ENCODE measurements at places on chromosomes 1 and 21.
A peak's percentile ranks its signal among the peaks of the same experiment; 100 is the strongest.

DNA sequence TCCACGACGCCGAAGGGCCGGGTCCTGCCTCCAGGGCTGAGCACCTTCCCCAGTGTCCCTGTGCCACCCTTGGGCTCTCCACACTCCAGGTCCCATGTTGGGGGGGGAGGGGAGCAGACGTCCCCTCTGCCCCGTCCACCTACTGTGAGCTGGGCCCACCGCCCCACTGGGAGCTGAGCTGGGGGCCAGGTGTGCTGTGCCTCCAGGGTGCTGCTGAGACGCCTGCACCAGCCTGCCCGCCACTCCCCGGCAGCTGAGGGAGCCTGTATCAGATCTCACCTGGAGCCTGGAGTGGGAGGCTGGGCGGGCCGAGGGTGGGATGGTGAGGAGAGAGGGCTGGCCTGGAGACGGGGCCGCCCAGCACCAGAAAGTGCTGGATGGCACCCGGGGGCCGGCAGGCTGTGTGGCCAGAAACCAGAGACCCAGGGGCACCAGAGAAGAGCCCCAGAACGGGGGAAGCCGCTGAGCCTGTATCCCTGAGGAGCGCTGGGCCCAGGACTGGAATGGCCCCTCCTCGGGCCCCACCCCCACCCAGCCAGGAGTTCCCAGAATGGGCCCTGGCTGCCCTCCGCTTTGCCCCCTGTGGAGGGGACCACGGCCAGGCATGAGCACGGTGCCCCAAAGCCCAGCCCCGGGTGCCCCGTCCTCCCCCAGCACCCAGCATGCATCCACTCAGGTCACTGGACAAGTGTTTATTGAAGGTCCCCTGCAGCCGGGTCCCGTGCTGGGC, 3.4 kb downstream of the TNFRSF18 start:
- DNase-seq = no peak

- DNase-seq = no peak
Observed at GRCh38 chr1:111218701-111219556, 8.6 kb upstream of the CHI3L2 start.

- DNase-seq = no peak
Observed at GRCh38 chr1:170376801-170377385, 155.1 kb upstream of the GORAB start.

DNA sequence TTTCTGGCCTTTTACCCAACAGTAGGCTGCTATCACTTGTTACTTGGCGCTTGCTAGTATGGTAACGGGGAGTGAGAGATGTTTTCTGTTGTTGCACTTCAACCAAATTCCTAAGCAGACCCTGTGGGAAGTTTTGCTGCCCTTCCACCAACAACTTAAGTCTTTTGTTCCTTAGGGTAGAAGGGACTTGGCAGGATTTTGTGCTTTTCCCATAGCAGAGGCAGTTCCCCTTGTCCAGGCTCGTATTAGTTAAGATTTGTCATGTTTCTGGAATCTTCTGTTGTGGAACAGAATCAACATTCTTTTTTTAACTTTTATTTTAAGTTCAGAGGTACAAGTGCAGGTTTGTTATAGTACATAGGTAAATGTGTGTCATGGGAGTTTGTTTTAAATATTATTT, 73.2 kb upstream of the SGIP1 start:
- no peak for DNase-seq

GRCh38 chr21:29218749-29219148, 80.0 kb upstream of the BACH1 start:
- DNase-seq = no peak

DNA sequence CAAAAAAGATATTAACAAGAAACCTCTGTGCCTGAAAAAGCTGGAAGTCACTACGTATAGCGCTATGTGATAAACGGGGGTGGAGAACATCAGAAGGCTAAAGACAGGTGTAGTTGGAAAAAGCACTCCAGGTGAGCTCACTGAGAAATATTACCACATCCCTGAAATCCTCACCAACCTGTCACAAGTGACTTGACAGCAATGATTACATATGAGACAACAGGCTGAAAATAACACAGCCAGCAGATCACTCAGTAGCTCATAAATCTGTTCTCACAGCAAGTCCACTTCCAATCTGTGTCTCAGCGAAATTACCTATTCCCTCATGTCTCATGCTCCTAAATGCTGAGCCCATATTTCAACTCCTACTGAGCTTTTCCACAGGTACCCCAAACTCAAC, 120.5 kb downstream of the UBR4 start:
- DNase-seq = no peak

GRCh38 chr1:190296453-190296852, 181.2 kb downstream of the BRINP3 start:
- no peak for DNase-seq

DNA sequence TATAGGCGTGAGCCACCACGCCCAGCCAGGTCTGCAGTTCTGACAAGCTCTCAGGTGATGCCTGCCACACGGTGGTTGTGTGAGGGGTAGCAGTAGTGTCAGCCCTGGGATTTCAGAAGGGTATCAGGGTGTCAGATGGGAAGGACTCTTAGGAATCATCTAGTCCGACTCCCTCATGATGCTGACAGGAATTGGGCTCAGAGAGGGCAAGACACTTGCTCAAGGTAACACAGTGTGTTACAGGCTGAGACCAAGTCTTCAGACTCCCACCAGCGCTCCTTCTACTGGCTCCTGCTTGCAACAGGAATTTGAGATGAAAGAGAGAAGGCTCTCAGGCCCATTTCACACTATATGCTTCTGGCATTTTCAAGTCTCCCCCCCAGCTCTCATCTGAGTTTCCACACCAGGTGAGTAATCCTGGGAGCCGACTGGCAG, 6.9 kb downstream of the HTR1D start:
- DNase-seq = no peak

GRCh38 chr1:27980216-27980845, 20.6 kb downstream of the XKR8 start:
- DNase-seq = no peak

- DNase-seq = peak; percentile 55
Observed at GRCh38 chr1:182615468-182616129, 11.4 kb upstream of the RGS16 start.

DNA sequence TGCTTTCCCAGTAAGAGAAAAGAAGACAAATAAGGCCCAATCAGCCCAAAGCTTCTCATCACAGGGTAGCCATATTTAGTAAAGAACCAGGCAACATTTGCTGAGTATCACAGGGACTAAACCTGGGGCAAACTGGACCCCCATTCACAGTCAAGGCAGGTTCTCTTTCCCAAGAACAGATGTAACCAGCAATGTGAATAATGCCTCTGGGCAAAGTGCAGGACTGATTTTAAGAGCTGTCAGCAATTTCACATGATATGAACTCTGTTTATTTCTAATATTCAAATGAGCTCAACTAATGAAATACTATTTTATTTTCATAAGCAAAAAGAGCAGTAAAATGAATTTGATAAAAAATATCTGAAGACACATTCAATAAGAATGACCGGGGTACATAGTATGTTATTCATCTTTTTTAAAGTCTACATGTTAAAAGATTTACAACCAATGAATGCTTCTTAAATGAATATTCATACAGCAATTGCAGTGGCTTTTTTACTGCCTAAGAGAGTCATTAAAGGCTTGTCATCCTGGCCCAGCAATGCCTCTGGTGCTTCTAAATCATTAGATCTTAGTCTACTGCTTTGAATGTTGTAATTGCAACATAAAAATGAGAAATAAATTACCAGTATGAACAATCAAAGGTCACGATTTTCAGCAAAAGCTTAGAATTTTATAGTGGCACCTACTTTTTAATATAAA, 308.8 kb downstream of the SMYD3 start:
- DNase-seq = no peak

DNA sequence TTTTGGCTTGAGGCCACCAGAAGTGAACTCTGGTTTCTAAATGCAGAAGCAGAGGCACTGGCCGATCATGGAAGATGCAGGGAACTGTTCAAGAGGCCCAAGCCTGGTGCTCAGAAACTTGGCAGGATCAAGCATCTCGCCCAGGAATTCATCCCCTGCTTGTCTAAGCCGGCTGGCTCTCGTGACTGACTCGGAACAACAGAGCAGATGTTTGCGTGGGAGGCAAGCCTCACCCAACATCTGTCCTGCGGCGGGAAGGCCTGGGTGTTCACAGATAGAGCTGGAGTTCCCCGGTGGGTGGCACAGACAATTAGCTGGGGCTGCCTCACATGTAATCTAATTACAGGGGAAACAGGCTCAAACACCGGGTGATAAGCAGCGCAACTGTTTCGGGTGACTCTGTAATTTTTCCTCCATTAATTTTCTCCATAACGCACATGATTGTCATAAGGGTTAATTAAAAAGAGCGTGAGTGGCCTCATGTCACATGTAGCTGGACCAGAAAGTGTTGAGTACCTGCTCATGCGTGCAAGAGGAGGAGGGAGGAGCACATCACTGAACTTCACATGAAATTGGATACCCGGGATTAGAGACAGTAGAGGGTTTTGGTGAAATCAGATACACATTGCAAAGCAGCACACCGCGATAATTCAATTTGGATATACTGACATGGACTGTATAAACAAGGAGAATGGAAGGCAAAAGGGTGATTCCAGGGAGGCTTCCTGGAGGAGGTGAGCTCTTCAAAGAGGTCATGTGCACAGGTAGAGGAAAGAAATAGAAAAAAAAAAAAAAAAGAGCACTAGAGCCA, 180.0 kb downstream of the ETS2 start:
- peak; percentile 85 for DNase-seq

- no peak for DNase-seq
Observed at GRCh38 chr1:234584420-234584805, 25.6 kb downstream of the IRF2BP2 start.

DNA sequence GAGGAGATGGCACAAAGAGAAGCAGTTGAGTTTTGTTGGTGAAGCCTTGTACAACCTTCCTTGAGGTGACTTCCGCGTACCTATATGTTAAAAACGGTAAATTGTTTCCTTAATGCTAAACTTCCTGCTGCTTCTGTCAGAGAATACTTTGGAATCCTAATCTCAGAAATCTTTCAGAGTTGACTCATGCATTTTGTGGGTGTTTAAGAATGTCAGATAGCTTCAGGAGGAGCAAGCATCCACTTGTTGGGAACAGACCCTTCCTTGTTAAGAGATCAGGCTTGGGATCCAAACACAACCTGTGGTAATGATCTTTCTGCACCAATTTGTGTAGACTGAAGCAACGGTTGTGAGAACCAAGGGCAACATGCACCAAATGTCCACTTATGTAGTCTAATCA, 29.5 kb downstream of the AK4 start:
- DNase-seq = no peak

DNA sequence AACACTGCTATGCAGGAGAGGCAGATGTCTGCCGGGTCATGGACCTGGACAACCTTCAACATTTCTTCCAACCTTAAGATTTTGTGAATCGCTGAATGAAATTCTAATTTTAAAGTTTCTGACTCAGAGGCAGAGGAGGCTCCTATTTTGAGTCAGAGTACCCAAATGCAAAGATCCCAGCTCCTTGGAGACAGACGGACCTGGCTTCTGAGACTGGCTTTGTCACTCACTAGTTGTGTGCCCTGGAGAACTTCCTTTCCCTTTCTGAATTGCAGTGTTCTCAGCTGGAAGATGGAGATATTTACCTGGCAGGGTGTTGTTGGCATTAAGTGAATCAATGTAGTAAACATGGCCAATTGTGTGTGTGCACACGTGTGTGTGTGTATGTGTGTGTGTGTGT, 51.9 kb downstream of the IER5 start:
- DNase-seq = no peak

DNA sequence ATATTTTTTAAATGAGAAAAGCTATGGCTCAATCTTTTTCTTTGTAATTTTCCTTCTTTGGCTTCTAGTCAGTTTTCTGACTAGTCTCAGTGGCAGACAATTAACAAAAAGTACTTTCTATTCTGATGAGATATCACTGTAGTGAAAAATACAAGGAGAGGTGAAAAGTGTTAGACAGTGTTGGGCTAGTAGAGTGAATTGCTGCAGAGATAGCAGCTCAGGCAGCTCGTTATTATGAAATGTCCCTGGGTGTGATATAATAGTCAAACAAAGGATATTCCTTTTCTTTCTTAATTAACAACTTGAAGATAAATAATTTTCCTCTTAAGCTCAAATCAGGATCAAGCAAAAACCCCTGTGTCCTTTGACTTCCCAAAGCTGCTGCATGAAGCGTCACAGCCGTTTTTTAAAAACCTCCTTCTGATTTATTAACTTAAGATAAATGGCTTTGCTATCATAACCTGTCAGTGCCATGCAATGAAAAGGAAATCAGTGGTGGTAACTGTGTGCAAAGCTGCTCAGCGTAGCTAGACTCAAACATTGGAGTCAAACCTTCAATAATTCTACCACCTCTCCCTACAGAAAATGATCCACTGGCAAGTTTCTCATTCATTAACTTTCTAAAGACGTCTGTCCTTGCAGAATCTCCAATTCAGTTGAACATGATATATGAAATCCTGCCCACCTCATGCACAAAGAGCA, 646.6 kb upstream of the PTBP2 start:
- DNase-seq = no peak

DNA sequence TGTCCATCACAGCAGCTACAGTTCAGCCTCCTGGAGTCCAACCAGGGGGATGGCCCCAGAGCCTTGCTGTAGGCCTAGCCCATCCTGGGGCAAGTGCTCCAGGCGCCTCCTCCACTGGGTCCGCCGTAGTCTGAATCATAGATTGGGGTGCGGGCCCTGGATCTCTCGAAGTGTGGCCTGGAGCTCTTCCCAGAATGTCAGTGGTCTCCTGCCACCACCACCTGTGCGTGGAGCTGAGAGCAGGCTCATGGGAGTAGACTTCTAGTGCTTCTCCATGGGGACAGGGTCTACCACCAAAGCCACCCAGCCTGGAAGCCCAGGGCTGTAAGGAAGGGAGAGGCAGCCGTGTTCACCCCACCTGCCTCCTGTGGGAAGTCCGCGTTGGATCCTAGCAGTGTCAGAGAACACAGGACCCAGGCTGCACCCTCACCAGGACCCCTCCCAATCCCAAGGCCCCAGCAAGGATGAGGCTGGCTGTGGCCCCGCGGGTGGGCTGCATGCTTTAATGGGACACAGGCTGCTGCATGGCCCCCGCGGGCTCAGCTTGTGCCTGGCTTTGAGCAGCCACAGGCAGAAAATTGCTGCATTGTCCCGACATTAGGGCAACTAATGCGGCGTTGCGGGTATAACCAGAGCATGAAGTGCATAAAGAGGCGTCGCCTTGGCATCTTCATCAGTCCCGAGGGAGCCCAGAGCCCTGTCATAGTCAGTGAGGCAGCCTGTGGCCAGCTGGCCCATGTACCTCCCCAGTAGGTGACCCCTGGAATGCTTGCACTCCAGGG, 735 bp upstream of the HES3 start:
- DNase-seq = no peak
